ENCODE measurements at places on chromosomes 12 and 14.

GRCh38 chr14:64929014-64929359 lies 13.6 kb downstream of the GPX2 start:
- no peak for DNase-seq

- no peak for DNase-seq
These were observed 36.7 kb downstream of the CHST11 start for GRCh38 chr12:104493496-104493895.

- no peak for DNase-seq
These were observed 467.1 kb upstream of the MGAT4C start for GRCh38 chr12:86723326-86723725.

DNA sequence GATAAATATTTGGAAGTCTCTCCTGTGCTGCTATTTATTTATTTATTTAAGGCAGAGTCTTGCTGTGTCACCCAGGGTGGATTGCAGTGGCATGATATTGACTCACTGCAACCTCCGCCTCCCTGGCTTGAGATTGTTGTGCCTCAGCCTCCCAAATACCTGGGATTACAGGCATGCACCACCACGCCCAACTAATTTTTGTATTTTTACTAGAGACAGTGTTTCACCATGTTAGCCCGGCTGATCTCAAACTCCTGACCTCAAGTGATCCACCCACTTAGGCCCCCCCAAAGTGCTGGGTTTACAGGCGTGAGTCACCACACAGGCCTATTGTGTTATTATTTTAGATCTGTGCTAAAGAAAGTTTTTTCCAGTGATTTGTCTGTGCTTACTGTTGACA lies 225.2 kb downstream of the CCER1 start:
- no peak for DNase-seq

GRCh38 chr12:82223426-82223825 lies 134.8 kb downstream of the CCDC59 start:
- DNase-seq = no peak

DNA sequence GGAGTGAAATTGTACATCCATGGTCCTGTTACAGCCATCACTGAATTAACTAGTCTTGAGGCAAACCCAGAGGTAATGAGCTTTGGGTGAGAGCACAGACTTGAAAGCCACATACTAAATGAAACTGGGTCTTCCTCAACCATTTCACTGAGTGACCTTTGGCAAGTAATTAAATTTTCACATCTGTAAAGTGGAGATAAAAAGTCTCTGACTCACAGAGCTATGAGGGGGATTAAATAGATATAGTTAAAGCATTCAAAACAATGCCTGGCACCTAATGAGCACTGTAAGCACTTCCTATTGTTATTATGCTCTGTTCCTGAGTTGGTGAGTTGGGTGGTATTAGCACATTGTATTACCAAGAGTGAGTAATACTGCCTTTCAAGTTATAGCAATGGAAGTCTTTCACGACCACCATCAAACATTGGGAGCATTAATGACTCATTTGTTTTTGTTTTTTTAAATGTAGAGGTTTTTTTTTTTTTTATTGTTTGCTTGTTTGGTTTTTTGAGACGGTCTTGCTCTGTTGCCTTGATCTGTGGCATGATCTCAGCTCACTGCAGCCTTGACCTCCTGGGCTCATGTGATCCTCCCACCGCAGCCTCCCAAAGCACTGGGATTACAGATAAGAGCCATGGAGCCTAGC lies 12.5 kb upstream of the STRN3 start:
- DNase-seq = no peak

DNA sequence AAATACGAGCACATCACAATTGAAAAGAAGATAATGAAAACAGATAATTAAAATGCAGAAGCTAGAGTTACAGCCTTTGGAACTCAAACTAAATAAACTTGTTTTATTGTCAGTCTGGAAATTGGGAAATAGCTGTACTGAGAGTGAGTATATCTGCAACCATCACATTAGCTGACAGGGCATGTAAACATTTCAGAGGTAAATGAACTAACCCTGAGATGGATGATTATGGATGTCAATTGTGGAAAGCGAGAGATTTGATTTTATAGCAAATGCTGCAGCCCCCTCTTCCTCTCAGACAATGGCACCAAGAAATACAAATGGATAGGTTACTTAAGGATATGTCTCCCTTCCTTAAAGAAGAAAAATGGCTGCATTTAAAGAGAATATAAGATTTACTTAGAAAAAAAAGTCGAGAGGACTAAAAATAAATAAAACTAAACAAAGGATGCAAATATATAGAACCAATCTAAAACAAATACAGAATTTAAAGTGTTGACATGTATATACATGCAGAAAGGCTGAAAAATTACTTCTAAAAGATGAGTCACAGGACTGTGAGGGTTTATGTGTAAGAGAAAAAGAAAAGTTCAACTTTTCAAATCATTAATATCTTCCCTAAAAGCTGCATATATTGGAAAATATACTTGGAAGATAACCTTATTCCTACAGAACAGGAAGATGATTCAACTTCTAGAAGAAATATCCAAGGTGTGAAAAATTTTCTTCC lies 120.3 kb upstream of the FLRT2 start:
- no peak for DNase-seq

- DNase-seq = no peak
These were observed 63.3 kb upstream of the CDKN3 start for GRCh38 chr14:54333511-54333910.

DNA sequence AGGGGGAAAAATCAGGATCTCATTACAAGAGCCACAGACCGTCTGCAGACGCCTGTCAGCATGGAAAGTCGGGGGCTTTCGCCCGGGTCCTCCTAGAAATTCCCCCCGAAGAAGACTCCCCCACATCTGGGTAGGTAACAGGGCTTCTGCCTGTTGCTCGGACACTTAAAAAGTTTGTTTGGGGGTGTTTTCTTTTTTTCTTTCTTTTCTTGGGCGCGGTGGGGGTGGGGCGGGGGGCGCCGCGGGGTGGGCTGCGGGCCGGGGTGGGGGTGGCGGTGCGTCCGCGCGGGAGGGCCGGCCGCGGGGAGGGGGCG lies 358 bp downstream of the ELK3 start:
- no peak for DNase-seq

GRCh38 chr14:75831952-75832351 lies 149.8 kb downstream of the TGFB3 start:
- DNase-seq = no peak

- DNase-seq = no peak
These were observed 21.0 kb downstream of the TMEM116 start for GRCh38 chr12:111991946-111992345.

- no peak for DNase-seq
These were observed 221.2 kb downstream of the RBM19 start for GRCh38 chr12:113744802-113745395.

GRCh38 chr12:93602897-93603668 lies 30.6 kb downstream of the SOCS2 start:
- no peak for DNase-seq

DNA sequence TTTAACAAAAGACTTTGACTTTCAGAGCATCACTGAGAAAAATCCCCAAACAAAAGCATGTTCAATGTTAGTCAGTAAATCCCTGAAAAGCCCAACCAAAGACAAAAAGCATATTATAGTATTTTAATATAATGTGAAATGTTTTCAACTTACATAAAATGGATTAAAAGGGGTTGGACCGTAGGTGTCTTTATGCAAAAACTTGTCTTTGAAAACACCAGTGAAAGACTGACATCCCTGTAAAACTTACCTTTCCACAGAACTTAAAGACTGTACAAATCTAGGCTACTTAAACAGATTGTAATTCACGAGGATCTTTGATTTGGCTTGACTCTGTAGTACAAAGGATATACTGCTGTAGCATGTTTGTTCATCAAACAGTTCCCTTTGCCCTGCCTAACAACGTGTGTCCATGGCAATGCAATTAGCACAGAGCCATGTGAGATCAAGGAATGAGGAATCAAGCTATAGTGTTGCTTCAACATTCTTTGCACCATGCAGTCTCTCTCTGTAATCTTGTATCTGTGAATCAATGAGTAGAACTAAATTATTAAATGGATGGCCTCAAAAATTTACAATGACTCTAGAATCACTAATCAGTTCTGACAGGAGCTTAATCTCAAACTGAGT lies 138.5 kb upstream of the SYT1 start:
- no peak for DNase-seq

DNA sequence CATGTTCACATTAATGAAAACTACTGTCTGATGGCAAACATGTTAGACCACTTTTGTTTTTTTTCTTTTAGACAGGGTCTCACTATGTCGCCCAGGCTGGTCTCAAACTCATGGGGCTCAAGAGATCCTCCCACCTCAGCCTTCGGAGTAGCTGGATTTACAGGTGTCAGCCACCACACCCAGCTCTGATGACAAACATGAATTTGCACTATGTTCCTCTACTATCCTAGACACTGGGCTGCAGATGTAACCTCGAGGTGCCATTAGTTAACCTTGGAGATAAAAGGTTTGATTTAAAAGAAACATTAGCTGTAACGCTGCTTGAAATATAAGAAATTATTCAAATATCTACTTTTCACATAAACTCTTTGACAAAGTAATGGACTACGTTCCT lies 8.1 kb downstream of the VPS37B start:
- no peak for DNase-seq

DNA sequence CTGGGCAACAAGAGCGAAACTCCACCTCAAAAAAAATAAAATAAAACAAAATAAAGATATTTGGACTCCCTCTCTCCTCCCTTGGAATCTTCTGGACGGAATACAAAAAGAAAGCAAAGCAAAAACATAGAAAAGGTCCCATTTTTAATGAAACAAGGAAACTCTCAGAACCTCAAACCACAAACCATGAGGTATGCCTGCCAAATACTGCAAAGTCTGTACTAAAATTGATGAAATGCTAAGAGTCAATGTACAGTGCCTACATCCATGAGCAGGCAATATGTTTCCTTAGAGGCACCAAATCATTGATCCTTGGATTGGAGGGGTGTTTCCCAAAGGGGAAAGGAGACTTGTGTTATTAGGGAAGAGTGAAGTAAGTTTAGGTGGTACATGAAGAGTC lies 8.2 kb upstream of the RPS6KA5 start:
- no peak for DNase-seq

GRCh38 chr14:64879635-64880220 lies at the start of gene SPTB:
SPTB (minus strand) TSS chr14:64879907; CDS start chr14:64823094, 56,813 bp downstream.
- peak; percentile 22 for DNase-seq

GRCh38 chr12:115998119-115998633 lies 279.3 kb downstream of the MED13L start:
- no peak for DNase-seq

GRCh38 chr12:113666223-113666622 lies 194.6 kb upstream of the LHX5 start:
- DNase-seq = no peak

DNA sequence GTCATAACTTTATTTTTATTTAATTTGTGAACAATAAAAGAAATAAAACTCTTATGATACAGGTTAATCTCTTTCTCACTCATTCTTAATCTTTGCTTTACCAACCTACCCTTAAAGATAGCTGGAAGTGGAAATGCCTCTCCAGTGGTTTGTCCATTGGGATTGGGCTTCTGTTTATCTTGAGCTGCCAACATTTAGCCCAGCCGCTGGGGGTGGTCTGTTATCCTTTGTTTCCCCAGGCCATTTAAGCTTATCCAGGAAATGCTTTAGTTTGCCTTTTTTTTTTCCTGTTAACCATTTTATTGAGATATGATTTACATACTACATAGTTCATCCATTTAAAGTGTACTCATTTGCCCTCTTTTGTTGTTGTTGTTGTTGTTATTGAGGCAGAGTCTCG lies 8.2 kb downstream of the TDG start:
- DNase-seq = no peak

DNA sequence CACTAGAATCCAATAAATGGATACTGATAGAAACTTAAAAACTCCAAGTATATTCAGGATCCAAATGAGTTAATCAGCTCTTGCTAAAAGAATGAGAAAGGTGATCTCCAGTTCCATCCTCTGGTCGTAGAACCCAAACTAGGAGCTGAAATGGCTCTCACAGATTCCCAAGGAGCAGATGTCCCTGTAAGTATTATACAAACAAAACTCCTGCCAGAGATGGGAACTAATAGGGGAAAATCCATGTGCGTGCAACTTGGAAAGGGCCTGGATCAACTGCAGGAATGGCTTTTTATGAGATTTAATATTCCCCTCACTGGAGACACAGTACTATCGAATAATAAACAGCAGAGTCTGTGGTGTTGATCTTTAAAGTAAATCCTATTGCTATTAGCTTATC lies 309.2 kb upstream of the TBX3 start:
- no peak for DNase-seq

DNA sequence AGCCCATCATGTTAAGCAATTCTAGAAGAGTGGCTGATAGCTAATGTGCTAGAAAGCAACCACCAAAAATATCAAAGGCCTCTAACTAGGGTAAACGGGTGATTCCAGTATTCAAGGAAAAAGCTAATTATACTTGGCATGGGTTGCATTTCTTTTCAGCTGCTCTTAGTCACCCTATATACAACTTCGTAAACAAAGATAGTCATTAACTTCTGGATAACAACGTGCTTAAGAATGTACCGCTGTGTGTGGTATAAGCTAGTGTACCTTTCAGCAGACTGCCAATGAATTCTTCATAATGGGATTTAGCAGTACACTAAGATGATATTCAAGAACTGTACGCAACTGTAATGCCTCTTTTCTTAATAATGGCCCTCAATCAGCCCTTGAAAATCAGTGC lies 42.2 kb upstream of the SLC6A13 start:
- DNase-seq = no peak

- no peak for DNase-seq
These were observed 31.0 kb downstream of the HCFC2 start for GRCh38 chr12:104095289-104095688.

- no peak for DNase-seq
These were observed 407.5 kb downstream of the PCNX1 start for GRCh38 chr14:71314717-71315116.

DNA sequence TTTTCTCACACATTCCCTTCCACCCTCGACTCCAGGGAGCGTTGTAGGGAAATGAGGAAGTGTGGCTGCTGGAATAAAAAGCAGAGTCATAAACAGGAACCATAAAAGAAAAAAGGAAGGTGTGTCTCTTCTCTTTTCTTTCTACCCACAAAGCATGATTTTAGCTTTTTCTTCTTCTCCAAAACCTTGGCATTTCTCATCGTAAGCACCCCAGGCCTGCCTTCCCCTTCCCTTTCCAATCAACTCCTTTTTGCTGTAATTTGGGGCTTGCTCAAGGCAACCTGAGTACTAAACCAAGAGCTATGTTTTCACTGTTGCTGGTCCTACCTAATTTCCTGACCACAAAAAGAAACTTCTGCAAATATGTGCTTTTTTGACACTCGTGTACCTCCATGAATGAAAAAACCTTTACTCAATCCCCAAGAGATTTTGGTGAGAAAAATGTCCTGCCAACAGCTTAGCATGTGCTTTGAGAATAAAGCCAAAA lies 9.2 kb downstream of the PLBD1 start:
- DNase-seq = no peak

- DNase-seq = no peak
These were observed 22.1 kb downstream of the FAIM2 start for GRCh38 chr12:49881415-49882247.

Measured in stimulated activated CD4-positive, alpha-beta T cell treated with anti-CD3 and anti-CD28 coated beads, TNF-alpha, amount 100 ng/mL, for 1 hour (primary cell).